ENCODE measurements at places on chromosomes 1 and 21. TPM values are rescaled to one million over a fixed set of nuclear protein-coding genes. Genes with fewer than 3 reads are reported as not detected.
A peak's percentile ranks its signal among the peaks of the same experiment; 100 is the strongest.

DNA sequence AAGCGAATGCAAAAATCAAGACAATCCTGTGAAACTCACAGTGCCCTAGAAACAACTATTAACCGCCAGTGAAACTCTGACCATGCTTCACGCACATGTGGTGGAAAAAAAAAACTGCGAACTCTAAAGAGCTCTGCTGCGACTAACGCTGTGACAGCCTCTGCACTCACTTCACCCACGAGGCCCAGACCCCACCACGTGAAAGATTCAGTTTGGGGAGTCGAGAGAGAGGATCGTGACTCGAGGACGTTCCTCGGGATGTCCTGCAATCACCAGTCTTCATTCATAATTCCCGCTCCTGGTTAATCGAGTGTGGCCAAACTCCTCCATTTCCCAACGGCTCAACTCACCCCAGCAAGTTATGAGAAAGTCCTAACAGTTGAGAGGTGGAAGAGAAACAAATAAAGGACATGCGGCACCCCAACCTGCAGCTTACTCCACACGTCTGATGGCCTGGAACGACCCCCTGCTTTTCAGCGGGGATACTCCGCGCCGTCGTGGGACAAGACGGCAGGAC is 1.1 kb downstream of the SERBP1 start:
- peak; percentile 28 for DNase-seq

Gene SHE
- total RNA-seq, result 57.9 TPM

Gene LRRC52
- 3.8 TPM for total RNA-seq

DNA sequence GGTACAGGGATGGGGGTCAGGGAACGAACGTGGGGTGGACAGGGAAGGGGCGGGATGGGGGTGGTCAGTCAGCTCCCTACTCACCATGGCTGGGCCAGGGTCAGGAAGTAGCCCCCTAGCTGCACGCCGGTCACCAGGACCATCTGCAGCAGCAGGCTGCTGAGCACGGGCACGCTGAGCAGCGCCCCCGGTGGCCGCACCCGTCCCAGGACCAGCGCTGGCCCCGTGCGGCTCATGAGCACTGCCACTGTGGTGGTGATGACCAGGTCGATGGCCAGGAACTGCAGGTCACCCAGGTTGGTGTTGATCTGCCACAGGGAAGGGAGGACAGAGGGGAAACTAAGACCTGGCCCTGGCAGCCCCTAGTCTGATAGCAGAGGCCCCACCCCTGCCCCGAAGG is 6.5 kb upstream of the MFAP2 start:
- no peak for DNase-seq

- DNase-seq, result no peak
Observed at GRCh38 chr1:199082778-199083389, 444.0 kb downstream of the PTPRC start.

GRCh38 chr21:14046401-14046800 is 164.4 kb downstream of the LIPI start:
- no peak for DNase-seq

Gene AGTRAP
- 64.1 TPM for total RNA-seq

DNA sequence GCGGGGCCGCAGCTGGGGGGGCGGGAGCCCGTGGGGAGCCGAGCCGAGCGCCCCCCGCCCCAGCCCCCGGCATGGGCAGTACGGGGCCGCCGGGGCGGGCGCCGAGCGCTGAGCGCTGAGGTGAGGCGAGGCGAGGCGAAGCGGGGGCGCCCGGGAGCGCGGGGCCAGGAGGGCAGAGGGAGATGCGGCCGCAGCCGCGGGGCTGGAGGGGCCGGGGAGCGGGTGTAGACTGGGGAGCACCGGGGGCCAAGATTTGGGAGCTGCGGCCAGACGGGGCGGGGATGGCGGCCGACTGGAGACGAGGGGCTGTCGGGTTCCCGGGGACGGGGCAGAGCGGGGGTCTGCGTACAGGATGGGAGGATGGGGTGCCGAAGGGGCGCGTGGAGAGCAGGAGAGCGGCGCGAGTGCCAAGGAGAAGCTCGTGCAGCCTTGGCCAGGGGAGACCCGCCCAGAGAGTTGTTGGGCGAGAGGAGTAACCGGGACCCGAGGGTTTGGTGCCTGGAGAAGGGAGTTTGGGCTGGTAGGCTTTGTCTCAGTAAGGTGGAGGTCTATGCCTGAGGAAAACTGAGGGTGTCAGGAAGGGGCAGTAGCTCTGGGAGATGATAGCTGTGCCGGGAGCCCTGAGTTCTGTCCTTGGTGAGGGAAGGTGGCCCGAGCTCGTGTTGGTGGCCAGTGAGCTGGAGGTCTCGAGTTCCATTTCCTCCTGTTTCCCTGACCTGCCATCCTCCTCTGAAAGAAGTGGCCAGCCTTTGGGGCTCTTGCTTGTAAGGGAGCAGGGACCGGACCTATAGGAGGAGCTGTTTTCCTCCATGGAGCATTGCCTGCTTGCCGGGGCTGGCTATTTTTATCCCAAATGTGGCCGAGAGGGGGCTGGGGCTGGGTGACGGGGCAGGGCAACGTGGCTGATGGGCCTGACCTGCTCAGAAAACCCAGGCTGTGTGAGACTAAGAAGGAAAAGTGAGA is 539 bp downstream of the ATP8B2 start:
- peak; percentile 83 for DNase-seq

DNA sequence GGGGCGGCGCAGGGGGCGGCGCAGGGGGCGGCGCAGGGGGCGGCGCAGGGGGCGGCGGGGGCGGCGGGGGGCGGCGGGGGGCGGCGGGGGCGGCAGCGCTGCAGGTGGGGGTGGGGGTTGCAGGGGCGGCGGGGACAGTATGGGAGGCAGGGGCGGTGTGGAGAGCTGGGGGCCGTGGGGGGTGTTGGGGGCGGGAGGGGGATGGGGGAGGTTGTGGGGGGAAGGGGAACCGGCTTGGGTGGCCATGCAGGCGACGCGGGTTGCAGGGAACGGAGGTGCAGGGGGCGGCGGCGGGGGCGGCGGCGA is 13.0 kb upstream of the SLC19A1 start:
- DNase-seq, result no peak

DNA sequence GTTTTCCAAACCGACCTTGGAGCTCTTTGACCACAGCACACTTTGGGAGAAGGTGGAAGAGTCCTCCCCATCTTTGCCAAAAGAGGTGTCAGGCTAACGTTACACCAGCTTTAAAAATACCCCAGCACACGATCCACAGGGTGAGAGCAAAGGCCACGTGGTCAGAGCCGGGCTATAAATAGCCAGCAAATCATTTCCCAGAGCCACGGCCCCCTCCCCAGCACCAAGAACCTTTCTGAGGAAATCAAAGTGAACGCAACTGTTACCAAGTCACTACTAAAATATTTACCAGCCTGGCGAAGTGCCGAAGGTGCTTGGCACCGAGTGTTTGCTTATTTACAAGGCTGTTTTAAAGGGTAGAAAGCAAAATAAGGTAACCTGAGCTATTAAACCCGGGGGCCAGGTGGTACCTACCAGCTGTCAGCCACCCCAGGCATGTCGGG is 72.4 kb downstream of the CASZ1 start:
- DNase-seq, result no peak

DNA sequence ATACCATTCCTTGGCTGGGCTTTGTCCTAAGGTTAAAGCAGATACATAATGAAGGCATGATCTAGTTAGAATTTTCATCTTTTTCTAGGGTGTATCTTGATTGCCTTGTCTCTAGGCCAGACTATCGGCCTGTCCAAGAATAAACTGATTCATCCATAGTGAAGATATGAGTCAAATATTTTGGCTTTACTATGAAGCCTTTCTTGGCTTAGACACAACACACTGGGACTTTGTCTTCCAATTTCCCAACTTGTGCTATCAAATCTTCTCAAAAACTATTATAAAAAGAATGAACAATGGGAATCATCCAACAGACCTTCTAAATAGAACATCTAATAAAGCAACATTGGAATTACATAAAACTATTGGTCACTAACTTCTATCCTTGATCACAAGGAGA is 64.8 kb downstream of the WARS2 start:
- DNase-seq, result no peak

- DNase-seq, result no peak
Observed at GRCh38 chr1:31730336-31731048, 26.7 kb upstream of the COL16A1 start.

DNA sequence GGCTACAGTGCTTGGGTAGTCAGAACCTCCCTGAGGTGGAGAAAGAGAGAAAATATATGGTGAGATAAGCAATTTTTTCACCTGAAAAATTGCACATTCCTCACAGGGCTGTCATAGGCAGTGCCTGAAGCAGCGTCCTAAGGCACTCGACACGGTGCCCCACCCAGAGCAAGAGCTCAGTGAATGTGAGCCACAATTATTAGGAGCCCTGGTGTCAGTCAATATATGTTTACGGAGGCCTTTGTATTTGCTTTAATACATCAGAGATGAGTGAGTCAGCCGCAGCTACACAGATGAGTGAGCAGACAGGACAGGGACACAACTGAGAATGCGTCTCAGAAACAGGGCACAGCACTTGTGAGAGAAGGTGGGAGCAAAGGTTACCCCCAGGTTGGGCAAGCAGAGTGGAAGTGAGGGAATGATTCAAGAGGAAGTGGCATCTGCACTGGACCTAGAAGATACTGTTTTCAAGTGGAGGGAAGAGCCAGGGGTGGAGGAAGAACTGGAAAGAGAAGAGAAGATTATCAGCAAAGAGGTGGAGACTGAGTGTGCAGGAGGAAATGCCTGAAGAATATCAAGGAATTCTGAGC is 5.2 kb upstream of the PIGC start:
- DNase-seq, result no peak

GRCh38 chr1:194833111-194833510 is 1646.7 kb upstream of the B3GALT2 start:
- DNase-seq, result no peak

Gene FCGR3A
- total RNA-seq, result 2.0 TPM

DNA sequence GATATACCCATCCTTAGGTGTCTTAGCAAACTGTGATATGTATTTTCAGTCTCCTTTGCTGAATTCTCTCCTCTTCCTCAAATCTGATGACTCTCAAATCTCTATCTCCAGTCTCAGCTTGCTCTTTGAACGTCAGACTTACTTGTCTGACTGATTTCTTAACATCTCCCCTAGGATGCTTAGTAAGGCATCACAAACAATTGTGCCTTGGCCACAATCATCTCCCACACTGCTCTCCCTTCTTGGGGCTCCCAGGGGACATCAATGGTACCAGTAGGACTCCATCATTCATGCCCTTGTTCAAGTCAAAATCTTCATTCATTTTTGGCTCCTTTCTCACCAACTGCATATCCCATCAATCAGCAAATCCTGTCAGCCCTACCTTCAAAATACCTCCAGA is 42.0 kb downstream of the GNG12 start:
- DNase-seq, result no peak

DNA sequence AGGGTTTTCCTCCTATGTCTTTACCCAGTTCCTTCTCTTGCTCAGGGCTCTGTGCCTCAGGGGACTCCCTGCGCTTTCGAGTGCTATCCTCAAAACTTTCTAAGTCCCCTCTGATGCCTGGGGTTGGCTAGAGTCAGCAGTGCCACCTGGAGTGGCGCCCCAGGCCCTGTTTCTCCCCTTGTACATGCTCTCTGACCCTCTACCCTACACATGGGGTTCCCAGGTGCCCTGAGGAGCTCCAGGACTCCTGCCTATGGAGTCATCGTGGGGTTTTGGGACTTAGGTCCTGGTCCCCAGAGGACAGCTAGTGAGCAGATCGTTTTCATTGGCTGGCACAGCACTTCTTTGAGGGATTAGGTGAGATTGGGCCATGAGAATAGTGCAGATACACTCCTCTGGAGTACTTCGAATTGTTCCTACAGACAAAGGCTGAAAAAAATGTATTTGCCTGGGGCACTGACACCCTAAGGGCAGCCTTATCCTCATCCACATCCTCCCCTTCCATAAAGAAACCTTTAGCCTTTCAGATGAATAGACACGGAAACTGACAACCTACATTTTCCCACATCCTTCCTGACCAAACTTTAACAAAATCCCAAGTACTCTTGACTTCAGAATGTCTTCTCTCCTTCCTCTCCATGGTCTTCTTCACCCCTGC is 41.5 kb downstream of the LGR6 start:
- no peak for DNase-seq

DNA sequence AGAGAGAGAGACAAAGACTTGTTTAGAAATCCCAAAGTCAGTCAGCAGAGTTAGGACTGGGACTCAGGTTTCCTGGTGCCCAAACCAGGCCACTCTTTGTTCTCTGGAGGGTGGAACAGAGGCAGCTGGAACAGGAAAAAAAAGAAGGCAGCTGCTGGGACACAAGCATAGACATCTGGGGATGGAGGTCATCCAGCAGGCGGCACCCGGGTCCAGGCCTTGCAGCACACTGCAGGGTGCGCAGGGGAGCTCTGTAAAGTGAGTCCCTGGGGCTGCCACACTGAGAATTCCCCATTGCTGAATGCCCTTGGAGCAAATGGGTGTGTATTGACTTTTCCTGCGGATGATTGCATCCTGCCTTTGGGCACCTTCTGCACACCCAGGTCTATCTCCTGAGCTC is 222.9 kb upstream of the CSF3R start:
- DNase-seq, result no peak

DNA sequence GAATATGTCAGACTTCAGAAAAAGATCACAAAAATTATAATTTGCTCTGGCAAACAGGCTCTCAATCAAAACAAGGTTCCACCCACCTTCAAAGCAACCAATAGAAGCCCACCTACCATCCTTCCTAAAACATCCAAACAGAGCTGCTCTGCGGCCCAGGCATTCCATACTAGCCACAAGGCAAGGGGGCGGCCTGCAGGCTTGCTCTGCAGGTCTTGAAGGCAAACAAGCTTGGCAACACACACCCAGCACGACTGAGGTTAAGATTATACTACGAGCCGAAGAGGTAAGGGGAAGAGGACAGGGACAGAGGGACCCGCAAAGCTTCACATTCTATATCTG is 207.3 kb downstream of the SLC45A1 start:
- peak; percentile 62 for DNase-seq

- no peak for DNase-seq
Observed at GRCh38 chr1:89351597-89352311, 12.1 kb upstream of the GBP6 start.

DNA sequence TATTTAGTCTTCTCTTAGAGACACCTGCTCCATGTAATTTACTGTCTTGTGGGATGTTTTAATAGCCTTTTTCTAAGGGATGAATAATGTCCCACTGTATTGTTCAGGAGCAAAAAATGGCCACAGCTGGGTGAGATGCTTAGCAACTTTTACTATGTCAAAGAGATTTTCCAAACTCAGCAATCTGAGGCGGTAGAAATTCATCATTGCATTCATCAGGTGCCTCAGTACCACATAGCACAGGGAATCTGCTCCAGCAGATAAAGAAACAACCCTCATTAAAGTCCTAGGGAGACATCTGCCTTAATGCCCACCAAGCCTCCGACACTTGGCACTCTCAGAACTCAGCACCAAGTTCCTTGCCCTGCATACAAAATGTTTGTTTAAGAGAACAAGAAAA is 266.9 kb downstream of the SIPA1L2 start:
- DNase-seq, result no peak

Gene SLC1A7
- total RNA-seq, result 0.47 TPM

DNA sequence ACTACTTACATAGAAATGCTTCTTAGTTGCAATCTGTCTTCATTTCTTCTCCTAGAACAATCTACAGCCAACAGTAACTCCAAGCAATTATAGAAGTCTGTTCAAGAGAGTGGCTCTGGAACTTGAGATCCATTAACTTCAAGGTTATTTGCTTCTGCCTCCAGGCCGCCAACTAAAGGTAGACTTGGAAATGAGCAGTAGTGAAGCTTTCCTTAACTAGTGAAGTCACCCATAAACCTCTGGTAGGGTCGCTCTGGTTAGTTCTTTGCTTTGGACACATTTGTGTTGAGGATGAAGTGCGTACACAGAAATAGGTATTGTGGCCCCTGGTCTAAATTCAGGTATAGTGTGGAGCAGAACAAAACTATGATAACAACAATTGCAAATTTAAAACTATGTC is 809.9 kb upstream of the RGS18 start:
- DNase-seq, result no peak
